A549 treated with Hydrocortisone at 1 μM for 4 hours (cell line): ENCODE measurements at places on chromosomes 13 and 19. TPM values are rescaled to one million over a fixed set of nuclear protein-coding genes. Genes with fewer than 3 reads are reported as not detected.

Gene RAX2
- not detected in 5 replicates for total RNA-seq

Gene CEACAM3
- not detected in 5 replicates for total RNA-seq

Gene GSX1
- not detected in 5 replicates for total RNA-seq

Gene SELENOV
- total RNA-seq = not detected in 5 replicates

Gene ZNF208
- not detected in 5 replicates for total RNA-seq

Gene PSG4
- 0.56 to 0.91 TPM (median 0.74 TPM) in 5 replicates for total RNA-seq

Gene TRPC4
- 0.03 TPM in 1 of 5 replicates, not detected in the others for total RNA-seq

Gene ZNF728
- not detected in 5 replicates for total RNA-seq

Gene NCR1
- not detected in 5 replicates for total RNA-seq

Gene OR4F17
- not detected in 5 replicates for total RNA-seq

Gene MYO16
- 0.03 to 0.15 TPM (median 0.06 TPM) in 4 of 5 replicates, not detected in the other for total RNA-seq

Gene CRLF1
- 3.8 to 8.7 TPM (median 5.1 TPM) in 5 replicates for total RNA-seq

Gene SWSAP1
- total RNA-seq = 1.3 to 2.4 TPM (median 1.8 TPM) in 5 replicates

Gene VSIG10L
- 11.6 to 16.8 TPM (median 14.1 TPM) in 5 replicates for total RNA-seq

Gene APOC1
- total RNA-seq = 94.7 to 123 TPM (median 118 TPM) in 5 replicates

Gene HSPBP1
- total RNA-seq = 118 to 141 TPM (median 133 TPM) in 5 replicates

Gene MYBPC2
- total RNA-seq = 0.02 TPM in 1 of 5 replicates, not detected in the others

Gene OSCAR
- 0.20 to 0.41 TPM (median 0.27 TPM) in 5 replicates for total RNA-seq

Gene SMAD9
- 0.03 to 0.18 TPM (median 0.09 TPM) in 5 replicates for total RNA-seq

Gene MATK
- total RNA-seq = 0.52 to 1.5 TPM (median 0.99 TPM) in 5 replicates

Gene ERICH6B
- not detected in 5 replicates for total RNA-seq

Gene CGB5
- 0.21 to 0.49 TPM (median 0.23 TPM) in 5 replicates for total RNA-seq

Gene SIGLEC11
- 0.07 to 0.13 TPM (median 0.07 TPM) in 5 replicates for total RNA-seq

Gene TUBA3C
- total RNA-seq = not detected in 5 replicates

Gene ELSPBP1
- not detected in 5 replicates for total RNA-seq

Gene FPR1
- total RNA-seq = 0.05 to 0.15 TPM (median 0.08 TPM) in 5 replicates

Gene SCGB2B2
- 0.06 to 0.10 TPM (median 0.08 TPM) in 3 of 5 replicates, not detected in the others for total RNA-seq

Gene NOTCH3
- 13.6 to 18.2 TPM (median 16.4 TPM) in 5 replicates for total RNA-seq

Gene IRGC
- not detected in 5 replicates for total RNA-seq

Gene PBX4
- 1.8 to 2.6 TPM (median 2.0 TPM) in 5 replicates for total RNA-seq

Gene BEST2
- total RNA-seq = 2.0 to 2.9 TPM (median 2.3 TPM) in 5 replicates

Gene INSR
- total RNA-seq = 2.4 to 3.8 TPM (median 3.3 TPM) in 5 replicates

Gene ZNF808
- total RNA-seq = 0.07 to 0.17 TPM (median 0.11 TPM) in 4 of 5 replicates, not detected in the other

Gene PRODH2
- total RNA-seq = 0.15 to 0.36 TPM (median 0.25 TPM) in 5 replicates

Gene IGSF23
- 0.15 to 0.84 TPM (median 0.66 TPM) in 5 replicates for total RNA-seq

Gene CEBPA
- 6.1 to 9.8 TPM (median 8.2 TPM) in 5 replicates for total RNA-seq

Gene ATP12A
- total RNA-seq = 0.02 TPM in 1 of 5 replicates, not detected in the others
